ENCODE measurements at places on chromosomes 7 and 10.

- no peak for DNase-seq
These were observed 10.6 kb upstream of the PLEKHS1 start for GRCh38 chr10:113740850-113741249.

DNA sequence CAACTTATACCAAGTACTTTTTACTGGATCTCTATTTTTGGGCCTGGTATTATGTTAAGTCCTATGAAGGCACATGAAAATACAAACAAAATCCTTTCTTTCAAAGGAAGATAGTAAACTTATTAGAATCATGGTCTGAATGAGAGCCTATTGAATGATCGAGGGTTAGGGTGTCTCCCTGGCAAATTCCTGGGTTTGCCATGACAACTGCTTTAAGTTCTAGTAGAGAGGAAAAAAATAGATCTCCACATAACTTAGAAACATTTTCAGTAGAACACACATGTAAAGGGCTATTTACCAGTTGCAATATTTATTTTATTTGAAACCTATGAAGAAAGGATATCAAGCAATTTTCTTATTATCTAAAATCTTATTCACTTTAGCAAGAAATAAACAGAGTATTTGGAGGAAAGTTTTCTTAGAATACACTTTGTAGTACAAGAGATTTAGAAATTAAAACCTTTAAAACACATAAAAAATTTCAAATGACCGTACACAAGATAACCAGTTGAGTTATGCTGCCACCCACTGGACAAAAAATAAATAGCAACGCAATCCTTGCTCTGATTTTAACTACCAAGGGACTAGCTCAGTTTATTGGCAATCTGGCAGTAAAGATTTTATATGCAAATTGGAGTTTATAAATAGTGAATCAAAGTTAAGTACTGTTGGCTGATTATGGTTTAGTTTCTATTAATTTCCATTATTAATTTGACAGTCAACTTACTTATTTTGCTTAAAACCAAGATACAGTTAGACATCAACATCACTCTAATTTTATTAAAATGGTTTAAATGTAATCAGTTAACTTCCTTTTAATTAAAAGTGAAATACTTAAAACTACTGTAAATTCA lies 33.9 kb downstream of the CACUL1 start:
- DNase-seq, result no peak

DNA sequence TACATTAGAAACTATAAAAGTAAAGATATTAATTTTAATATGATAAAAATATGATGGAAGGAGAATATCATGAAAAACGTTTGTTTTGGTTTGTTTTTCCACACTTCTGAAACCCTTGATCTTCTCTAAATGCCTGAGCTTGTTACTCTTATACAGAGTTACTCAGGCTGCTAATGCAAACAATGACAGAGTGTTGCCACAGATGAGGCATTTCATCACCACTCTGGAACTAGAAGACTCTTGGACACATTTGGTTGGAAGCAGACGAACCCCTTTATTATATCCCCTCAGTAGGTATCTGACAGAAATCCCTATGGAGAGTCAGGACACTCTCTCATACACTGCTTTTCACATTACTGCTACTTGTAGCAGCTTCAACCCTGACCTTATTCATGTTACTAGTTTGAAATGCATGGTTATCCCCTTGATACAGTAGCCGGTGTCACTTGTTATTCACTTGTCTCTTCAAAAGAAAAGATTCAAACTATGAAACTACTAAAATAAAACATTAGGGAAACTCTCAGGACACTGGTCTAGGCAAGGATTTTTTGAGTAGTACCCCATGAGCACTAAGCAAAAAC lies 66.9 kb downstream of the SEMA3C start:
- DNase-seq, result no peak

GRCh38 chr10:14439451-14440259 lies 108.9 kb upstream of the FRMD4A start:
- DNase-seq, result no peak

DNA sequence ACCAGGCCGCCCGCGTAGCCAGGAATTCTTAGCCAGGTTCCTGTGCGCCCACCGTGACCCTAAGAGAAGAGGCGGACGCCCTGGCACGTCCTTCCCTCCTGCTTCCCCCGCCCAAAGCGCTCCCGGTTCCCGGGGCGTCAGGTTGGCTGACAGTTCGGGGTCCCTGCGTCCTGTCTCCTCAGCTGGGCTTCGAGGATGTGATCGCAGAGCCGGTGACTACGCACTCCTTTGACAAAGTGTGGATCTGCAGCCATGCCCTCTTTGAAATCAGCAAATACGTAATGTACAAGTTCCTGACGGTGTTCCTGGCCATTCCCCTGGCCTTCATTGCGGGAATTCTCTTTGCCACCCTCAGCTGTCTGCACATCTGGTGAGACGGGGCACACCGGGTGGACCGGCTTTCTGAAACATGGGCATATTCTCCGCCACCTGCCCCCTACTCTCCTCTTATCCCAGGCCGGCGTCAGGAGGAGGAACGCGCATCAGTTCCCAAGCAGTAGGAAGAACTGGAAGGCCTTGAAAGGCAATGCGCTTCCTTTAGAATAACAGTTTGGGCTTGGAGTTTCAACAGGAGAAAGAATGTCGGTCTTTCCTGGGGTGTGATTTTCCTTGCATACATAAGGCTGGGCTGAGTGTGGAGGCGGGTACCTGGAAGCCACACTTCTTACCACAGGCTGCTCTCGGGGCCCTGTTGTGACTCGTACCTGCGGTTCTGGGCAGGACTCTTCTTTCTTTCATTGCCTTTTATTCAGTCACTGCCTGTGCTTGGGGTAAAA lies 728 bp downstream of the CAV2 start:
- no peak for DNase-seq

- DNase-seq, result no peak
These were observed 14.5 kb upstream of the ZNF777 start for GRCh38 chr7:149475121-149476045.

DNA sequence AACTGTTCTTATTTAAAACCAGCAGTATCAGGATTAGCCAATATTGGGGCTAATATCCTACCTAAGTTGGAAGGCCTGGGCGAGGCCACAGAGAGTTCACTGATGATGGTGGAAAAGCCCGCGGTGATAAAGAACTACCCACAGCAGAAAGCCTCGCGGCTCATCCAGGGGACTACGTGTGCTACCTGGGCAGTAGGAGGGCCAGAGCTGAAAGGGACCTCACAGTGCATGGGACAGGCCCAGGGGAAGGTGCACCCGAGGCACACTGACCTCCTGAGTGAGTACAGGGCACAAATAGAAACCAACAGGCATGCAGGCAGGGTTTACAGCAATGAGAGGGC lies 1.4 kb downstream of the WDR86 start:
- no peak for DNase-seq

DNA sequence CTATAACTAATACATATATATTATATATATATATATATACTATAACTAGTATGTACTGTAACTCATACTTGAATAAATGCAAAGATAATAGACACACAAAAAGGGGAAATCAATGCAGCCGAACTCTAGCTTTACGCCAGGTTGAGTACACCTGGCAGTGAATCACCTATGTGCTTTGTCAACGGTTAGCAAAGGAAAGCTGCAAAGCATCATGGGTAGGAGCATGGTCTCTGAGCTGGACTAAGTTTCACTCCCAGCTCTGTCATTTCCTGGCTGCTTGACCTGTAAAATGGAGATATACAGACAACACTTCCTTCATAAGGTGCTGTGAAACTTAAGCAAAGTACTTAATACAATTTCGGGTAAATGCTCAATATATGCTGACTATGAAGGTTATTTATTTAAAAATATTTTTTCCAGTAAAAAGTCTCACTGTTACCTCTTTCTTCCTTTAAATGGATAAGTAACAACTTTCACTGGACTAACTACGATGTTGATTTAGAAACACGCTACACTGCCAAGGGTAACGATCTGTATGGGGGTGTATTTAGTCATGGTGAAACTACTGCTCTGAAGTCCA lies 61.7 kb upstream of the ITGA8 start:
- DNase-seq, result no peak

GRCh38 chr7:134513169-134513752 lies 14.1 kb upstream of the AKR1B10 start:
- DNase-seq, result no peak

DNA sequence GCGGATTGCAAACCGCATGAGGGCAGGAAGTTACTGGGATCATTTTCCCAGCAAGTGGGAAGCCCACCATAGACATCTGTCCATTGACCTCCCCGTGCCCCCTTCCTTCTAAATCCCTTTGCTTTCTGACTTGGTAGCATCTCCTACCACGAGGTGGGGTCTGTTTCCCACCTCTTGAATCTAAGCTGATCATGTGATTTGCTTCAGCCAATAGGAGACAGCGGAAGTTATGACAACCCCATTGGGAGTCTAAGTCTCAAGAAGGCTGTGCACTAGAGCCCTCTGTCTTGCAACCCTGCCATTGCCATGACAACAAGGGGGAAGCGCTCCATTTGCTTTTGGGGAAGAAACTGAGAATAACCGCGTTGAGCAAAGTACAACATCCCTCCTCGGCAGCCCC lies 39.2 kb upstream of the CARD11 start:
- DNase-seq, result no peak

DNA sequence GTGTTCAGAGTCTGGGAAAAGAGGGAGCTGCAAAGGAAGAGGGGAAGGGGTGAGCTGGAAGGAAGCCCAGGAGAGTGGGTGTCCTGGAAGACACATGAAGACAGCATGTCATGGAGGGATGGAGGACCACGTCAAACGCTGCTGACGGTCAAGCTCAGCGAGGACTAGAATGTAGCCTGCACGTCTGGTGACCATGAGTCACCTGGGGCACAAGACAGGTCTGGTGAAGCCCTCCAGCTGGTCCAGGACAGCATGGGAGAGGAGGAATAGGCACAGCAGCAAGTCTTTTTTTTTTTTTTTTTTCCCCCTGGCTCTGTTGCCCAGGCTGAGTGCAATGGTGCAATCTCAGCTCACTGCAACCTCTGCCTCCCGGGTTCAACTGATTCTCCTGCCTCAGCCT lies 19.6 kb upstream of the AMZ1 start:
- no peak for DNase-seq

- no peak for DNase-seq
These were observed 35.1 kb upstream of the PAX2 start for GRCh38 chr10:100710151-100710871.

DNA sequence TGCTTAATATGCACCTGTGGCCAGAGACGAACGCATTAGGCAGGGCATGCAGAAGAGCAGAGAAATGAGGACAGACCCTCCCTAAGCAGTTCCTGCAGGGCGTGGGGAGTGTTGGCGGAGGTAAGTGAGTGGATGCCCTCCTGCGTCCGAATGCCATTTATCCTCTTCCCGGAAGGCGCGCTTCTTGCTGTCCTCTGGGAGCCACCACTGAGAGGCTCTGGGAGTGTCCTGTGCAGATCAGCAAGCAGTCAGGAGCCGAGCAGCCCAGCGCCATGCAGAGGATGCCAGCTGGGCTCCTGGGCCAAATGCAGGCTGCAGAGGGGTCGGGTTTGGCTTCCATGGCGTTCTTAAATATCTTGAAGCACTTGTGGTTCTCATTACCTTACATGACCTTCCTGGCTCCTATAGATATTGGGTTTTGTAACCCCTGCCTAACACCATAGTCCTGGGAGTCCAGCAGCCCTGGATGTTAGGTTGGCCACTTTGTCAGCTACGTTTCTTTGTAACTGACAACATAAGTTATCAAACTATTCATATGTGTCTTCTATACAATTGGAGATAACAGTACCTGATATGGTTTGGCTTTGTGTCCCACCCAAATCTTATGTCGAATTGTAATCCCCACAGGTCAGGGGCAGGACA lies 30.0 kb upstream of the SLIT1 start:
- DNase-seq, result no peak

DNA sequence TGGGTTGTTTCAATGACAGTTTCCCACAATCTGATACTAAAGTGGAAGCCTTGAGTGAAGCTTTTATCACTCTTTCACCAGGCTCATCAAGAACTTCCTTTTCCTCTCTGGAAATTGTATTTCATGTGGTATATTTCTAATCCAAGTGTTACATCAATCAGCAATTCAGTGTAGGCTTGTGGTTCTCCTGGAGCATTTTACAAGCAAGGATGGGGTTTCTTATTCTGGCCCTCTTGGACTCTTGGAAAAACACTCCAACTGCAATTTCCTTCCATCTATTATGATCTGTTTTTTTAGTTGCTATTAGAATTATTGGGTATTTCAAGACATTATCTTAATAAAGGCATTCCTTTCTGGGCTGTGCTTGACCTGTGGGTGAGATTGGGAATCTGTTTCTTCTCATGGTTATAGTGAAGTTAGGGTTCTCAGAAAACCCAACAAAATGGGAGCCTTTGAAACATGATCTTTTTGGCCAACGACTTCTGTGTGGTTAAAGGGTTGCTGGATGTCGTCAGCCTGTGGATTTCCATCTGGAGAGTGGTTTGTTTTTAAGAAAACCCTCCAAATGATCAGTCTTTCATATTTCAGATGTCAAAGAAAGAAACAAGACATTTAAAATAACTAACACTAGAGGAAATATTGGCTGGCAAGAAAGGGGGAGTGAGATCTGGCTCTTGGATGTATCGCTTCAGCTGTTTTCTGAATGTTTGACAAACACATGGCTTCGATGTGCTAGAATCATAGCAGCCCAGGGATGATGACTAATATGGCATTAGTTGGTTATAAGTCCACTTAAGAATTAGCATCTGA lies 540.2 kb downstream of the LRMDA start:
- no peak for DNase-seq

- DNase-seq, result no peak
These were observed 12.2 kb downstream of the LIPF start for GRCh38 chr10:88676283-88677060.

- no peak for DNase-seq
These were observed 22.2 kb downstream of the MGAM2 start for GRCh38 chr7:142133731-142134148.

- no peak for DNase-seq
These were observed 55.1 kb downstream of the ANKMY2 start for GRCh38 chr7:16590424-16590823.

DNA sequence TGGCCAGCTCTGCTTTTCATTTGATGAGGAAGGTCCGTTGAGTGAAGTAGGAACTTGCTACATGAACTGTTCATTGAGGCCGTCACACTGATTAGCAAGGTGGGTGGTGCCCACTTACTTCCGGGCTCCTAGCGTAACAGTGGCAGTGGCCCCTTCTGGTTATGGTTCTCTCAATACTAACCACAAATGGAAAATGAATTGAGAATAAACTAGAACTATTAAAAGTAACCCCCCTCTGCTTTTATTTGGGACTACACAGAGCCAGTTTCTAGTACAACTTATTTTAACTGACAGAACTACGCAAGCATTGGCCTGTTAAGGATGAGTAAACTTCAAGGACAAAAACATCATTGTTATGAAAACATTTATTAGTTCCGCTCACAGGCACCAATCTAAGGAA lies 519.1 kb downstream of the INHBA start:
- DNase-seq, result no peak

DNA sequence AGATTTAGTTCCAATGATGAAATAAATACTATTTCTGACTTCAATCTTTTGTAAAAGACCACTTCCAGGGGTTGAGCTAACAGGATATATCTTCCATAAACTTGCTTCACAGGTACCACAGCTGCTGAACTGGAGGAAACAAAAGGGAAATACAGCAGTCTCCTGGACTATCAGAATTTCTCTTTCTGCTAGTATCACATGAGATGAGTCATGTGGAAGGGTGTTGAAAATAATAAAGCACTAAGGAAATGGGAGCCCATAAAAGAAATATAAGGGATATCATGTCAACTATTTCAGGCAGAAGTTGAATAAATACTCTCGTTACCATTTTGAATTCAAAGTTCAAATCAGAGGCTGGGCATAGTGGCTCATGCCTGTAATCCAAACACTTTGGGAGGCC lies 250.3 kb upstream of the NFE2L3 start:
- no peak for DNase-seq

GRCh38 chr7:47908720-47909119 lies 39.5 kb downstream of the PKD1L1 start:
- DNase-seq, result no peak

Measured in activated CD4-positive, alpha-beta T cell treated with anti-CD3 and anti-CD28 coated beads for 1 hour (primary cell).